Metanephros (tissue), 2 donors: ENCODE measurements at places on chromosomes 4 and X. TPM values are rescaled to one million over a fixed set of nuclear protein-coding genes. Genes with fewer than 3 reads are reported as not detected.

Gene MAGEA3
- total RNA-seq: not detected

Gene PALLD
- 180 TPM for total RNA-seq

Gene MAGEB10
- total RNA-seq: not detected

Gene TFDP3
- not detected for total RNA-seq

Gene L1CAM
- 38.7 TPM for total RNA-seq

Gene EPHA5
- total RNA-seq: 0.41 TPM

Gene PPP2R2C
- 1.1 TPM for total RNA-seq

Gene BCAP31
- total RNA-seq: 94.9 TPM

Gene AKAP17A
- 47.3 TPM for total RNA-seq

Gene BEX5
- total RNA-seq: 3.3 TPM

Gene SPATA18
- total RNA-seq: 1.9 TPM

Gene RHOH
- total RNA-seq: 2.8 TPM

Gene SLC25A43
- total RNA-seq: 5.4 TPM

Gene LUZP4
- total RNA-seq: not detected

Gene GPC3
- total RNA-seq: 823 TPM

Gene RUFY3
- 96.9 TPM for total RNA-seq

Gene SLC10A7
- total RNA-seq: 15.4 TPM

Gene USP27X
- 6.7 TPM for total RNA-seq

Gene HPSE
- 1.3 TPM for total RNA-seq

Gene TMPRSS11B
- total RNA-seq: not detected

Gene ARHGAP6
- total RNA-seq: 23.9 TPM

Gene MMRN1
- 5.1 TPM for total RNA-seq

Gene SPANXA2
- total RNA-seq: not detected

Gene SHISA3
- total RNA-seq: 60.1 TPM

Gene CYSLTR1
- 3.0 TPM for total RNA-seq

Gene FNIP2
- total RNA-seq: 115 TPM

Gene TMEM150C
- 17.7 TPM for total RNA-seq

Gene SHROOM2
- total RNA-seq: 20.1 TPM
